Bronchial epithelial cell (primary cell): ENCODE measurements at places on chromosomes 11 and 22.

- peak; percentile 71 for DNase-seq
Measured at GRCh38 chr11:64846998-64847666, 2.7 kb upstream of the CDC42BPG start.

GRCh38 chr11:64040684-64041322 lies 5.1 kb downstream of the FLRT1 start:
- no peak for DNase-seq

DNA sequence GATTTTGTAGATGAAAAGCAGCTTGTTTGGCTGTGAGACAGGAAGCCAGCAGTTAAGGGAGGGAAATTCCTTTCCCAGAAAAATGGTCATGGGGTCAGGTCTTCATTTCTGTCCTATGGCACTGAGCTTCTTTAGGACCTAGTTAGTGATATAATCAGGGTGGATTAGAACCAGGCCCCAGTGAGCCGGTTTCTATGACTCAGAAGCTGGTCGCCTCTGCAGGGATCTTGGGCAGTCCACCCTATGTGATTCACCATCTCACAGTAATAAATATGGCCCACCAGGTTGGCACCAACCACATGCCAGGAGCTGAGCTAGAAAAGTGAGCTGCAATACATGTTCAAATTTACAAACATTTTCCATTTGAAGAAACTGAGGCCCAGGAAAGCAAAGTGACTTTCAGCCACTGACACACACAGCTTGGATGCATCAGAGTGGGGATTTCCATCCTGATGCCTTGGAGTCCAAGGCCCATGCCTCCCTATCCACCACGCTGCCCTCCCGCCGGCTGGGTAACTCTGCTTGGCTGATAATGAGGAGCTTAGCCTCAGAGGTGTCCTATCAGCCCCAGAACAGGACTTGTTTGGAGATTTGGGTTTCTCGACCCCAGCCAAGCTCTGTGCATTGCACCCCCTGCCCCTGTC lies 42.0 kb downstream of the CD82 start:
- peak; percentile 40 for DNase-seq

- peak; percentile 71 for DNase-seq
Measured at GRCh38 chr11:100791860-100792259, 104.8 kb downstream of the ARHGAP42 start.

GRCh38 chr11:8372641-8373381 lies 109.1 kb upstream of the LMO1 start:
- no peak for DNase-seq

- peak; percentile 21 for DNase-seq
Measured at GRCh38 chr11:131999084-131999483, 628.7 kb downstream of the NTM start.

- no peak for DNase-seq
Measured at GRCh38 chr22:32544953-32545558, 70.4 kb downstream of the FBXO7 start.

- DNase-seq: no peak
Measured at GRCh38 chr22:32404021-32404420, 8.0 kb downstream of the RTCB start.

DNA sequence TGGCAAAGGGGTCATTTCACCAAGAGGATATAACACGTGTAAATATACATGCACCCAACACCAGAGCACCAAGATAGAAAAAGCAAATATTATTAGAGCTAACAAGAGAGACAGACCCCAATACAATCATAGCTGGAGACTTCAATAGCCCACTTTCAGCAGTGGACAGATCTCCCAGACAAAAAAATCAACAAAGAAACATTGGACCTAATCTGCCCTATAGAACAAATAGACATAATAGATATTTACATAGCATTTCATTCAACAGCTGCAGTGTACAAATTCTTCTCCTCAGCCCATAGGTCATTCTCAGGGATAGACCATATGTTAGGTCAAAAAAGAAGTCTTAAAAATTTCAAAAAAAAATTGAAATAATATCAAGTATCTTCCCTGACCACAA lies 312.8 kb downstream of the TTC28 start:
- no peak for DNase-seq

- no peak for DNase-seq
Measured at GRCh38 chr22:27133019-27133431, 475.6 kb downstream of the MIAT start.

- no peak for DNase-seq
Measured at GRCh38 chr22:24128631-24129262, 52.5 kb upstream of the SUSD2 start.

GRCh38 chr11:10401256-10401655 lies 53.8 kb upstream of the AMPD3 start:
- DNase-seq: no peak

GRCh38 chr11:125638315-125638714 lies 13.4 kb downstream of the CHEK1 start:
- no peak for DNase-seq

DNA sequence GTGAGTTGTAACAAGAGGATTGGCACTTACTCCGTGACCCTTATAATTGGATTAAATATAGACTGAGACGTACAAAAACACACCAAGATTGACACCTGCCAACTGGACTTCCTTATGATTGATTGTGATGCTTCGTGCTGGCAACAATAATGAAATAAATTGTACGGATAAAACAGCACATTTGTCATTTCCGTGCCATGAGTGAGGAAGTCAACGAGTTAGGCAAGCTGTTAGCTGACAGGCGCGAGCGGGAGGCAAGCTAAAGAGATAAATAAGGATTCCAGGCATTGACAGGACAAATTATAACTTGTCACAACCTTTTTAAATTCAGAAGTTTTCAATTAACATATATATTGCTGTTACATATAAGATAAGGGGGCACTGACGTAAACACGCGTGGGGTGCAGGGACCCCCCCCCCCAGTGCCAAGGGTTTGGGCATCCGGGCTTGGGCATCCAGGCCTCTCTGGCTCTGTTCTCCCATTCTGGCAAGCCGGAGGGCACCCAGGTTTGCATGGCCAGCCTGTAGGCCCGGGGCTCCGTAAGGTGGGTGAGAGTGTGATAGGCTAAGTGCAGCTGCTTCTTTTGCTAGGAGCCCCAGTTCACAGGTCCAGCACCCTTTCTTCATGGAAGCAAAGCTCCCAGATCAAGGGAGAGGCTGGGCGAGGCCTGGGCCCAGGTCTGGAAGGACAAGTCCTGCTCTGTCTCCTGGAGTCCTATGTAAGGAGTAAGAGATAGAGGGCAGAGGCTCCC lies 11.2 kb upstream of the PAX6 start:
- DNase-seq: no peak

- DNase-seq: peak; percentile 90
Measured at GRCh38 chr11:80873310-80873999, 1432.6 kb upstream of the TENM4 start.

- no peak for DNase-seq
Measured at GRCh38 chr11:132718711-132719671, 813.3 kb downstream of the OPCML start.

GRCh38 chr11:89612096-89612495 lies 98.0 kb upstream of the TRIM77 start:
- no peak for DNase-seq

- DNase-seq: no peak
Measured at GRCh38 chr11:106379265-106379664, 301.8 kb downstream of the AASDHPPT start.

DNA sequence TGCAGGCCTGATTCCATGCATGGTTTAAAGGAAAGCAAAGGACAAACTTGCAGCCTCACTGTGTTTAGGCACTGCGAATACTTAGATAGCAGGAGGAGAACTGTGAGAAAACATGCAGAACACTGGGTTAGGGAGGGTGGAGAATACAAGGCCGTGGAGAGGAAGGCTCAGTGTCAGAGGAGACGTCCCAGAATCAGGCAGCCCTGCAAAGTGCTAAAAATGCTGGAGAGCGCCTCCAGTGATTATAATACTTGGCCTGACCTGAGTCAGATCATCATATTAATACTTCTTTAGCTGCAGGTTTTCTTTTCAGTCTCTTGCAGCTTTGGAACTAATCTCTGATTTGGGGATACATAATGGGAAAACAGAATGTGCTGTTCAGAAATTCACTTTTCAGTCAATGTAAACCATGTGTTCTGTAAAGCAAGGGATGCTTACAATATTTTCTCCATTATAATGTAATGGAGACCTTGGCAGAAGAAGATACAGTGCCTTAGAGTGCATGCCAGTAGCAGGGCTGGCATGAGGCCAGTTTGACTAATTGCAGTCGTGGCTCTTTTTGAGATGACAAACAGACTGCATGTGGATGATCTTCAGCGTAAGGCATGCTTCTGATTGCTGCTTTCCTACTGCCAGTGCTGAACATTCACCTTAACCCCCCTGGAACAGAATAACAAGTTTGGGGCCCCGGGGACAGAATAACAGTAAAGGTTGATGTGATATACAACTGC lies 16.8 kb downstream of the EXT2 start:
- DNase-seq: peak; percentile 72

GRCh38 chr11:6817694-6818093 lies 18.2 kb upstream of the OR6A2 start:
- DNase-seq: no peak

- DNase-seq: peak; percentile 90
Measured at GRCh38 chr11:125036933-125037332, 26.2 kb upstream of the SLC37A2 start.

DNA sequence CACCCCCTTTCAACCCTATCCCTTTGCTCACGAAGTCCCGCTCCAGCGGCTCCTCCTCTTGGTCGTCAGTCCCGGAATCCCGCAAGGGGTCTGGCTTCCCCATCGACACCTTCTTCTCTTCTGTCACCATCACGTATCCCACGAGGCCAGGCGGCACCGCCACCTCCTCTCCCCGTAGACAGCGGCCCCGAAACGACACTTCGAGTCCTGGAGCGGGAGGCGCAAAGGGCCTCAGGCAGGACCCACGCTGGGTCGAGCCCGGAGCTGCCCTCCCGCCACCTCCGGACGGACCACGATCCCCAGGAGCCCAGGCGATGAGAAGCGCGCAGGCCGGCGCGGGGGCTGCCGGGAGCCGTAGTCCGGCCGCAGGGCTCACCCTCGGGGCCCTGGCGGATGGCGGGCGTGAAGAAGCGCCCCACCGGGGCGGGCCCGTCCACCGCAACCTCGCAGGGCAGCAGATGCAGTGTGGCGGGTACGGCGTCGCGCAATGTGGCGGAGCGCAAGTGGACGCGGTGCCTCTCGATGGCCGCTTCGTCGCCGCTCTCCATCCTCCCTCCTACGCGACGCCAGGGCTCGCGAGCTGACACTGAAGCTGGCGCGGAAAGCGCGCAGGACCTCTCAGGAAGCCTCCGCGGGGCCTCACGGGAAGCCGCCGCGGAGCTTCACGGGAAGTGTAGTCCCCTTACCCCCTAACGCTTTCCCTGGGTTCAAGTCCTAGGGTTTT lies at the start of gene RNASEH2C:
TSS of gene RNASEH2C (minus strand) at position 588 of the 724 bp plus-strand sequence. CDS start at position 548, 40 bp downstream.
- DNase-seq: peak; percentile 65

DNA sequence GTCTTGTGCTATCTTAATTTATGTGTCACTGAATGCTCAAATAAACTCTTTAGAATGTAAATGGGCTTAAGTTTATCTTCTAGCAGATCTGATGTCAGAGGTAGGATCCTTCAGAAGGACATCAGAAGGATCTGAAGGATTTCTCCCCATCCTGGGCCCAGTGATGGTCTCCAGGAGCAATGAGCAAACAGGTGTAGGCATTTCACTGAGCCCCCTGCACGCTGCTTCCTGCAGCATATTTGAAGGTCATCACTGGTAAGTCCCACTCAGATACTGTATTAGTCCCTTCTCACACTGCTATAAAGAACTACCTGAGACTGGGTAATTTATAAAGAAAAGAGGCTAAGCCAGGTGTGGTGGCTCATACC lies 4.5 kb downstream of the GSTP1 start:
- DNase-seq: no peak

DNA sequence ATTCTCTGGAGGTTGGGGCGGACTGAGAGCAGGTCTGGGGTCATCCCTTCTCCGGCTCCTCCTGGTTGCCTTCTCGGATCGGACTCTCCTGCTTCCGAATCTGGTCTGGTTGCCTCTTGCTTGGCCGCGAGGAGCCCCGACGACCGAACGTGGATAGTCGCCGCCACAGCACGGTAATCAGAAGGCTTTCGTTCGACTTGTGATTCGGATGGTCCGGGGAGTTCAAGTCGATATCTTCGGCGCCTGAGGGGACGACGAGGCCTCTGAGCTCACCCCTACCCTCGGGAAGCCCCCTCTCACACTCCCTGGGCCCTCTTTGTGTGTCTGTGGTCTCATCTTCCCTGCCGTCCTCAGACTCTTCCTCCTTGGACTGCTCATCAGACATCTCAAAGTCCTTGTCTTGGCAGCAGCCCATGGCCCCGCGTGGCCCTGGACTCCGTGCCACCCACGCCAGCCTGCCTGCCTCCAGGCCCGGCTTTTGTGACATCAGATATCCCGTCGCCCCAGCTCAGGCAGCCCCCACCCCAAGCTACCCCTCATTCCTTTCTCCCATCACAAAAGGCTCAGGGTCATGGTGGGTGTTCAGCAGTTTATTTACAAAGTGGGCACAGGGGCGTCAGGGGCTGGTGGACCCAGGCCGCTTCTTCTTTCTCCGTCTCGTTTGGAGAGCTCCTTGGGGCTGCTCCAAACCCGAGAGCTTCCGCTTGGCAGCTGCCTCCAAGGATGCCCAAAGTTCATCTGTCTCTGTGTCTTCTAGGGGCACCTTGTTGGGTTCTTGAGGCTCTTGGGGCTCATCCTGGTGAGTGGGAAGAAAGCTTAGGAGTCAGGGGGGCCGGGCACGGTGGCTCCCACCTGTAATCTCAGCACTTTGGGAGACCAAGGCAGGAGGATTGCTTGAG lies at the start of gene TEX54:
TSS of gene TEX54 (minus strand) at position 506 of the 899 bp plus-strand sequence.
- peak; percentile 32 for DNase-seq

- DNase-seq: no peak
Measured at GRCh38 chr11:76177250-76177686, 29.0 kb downstream of the WNT11 start.
